ENCODE measurements at places on chromosomes 7 and 10. TPM values are rescaled to one million over a fixed set of nuclear protein-coding genes. Genes with fewer than 3 reads are reported as not detected.
A peak's percentile ranks its signal among the peaks of the same experiment; 100 is the strongest.

Gene OR2A1
- not detected for total RNA-seq

DNA sequence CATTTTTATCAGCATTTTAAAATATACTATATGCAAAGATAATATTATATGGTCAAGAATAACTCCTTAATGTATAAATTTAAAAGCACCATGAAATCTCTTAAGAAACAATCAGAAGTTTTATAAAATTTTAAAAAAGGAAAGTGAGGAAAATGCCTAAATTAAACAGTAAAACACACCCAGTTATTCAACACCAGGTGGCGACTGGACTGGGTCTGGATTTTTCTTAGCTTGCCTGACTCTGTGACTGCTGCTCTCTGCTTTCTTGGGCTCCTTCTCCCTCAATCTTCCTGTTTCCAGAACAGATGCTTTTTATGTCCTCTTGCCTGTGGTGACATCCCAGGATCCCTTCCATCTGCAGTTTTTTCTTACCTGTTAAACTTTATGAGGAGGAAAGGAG lies 200.3 kb downstream of the BICC1 start:
- DNase-seq = peak; percentile 33
- no peak overlapping the region for H3K4me3 ChIP-seq
- H3K36me3 ChIP-seq = no peaks in the 10 kb centered on the region

- peaks cover 5% of the 10 kb centered on the region for H3K36me3 ChIP-seq
- no peak for DNase-seq
- no peak overlapping the region for H3K4me3 ChIP-seq
- H3K27ac ChIP-seq = no peak overlapping the region
- H3K4me1 ChIP-seq = no peaks in the 10 kb centered on the region
Measured at GRCh38 chr7:96277921-96278320, 44.0 kb downstream of the SLC25A13 start.

Gene VAX1
- 0.98 TPM for total RNA-seq

DNA sequence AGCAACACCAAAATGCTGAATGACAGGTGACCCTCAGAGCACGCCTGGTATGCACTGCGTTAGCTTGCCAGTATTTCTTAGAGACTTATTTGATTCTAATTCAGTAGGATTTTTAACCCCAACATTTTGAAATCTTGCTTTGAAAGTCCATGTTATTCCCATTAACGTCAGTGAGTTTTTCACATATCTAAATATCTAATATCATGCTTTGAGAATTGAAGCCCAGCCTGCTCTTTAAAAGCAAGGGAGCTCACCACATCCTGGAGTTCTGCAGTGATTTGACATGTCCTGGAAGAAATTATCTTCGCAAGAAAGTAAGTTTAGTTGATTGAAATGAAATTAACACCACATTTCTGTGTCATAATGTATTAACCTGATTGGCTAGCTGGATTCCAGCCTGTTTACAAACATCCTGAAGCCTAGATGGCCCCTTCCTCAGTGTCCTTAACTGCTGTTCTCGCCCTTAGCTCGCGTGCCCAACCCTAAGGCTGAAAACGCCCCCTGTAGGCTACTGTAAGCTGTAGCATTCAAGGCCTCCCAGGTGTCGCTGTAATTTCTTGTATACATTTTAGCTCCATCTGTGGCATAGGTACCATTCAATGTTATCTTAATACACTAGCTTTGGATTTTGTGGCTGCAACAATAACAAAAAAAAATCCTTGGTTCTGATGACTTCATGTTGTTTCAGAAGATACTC lies 191.5 kb downstream of the MGMT start:
- no peaks in the 10 kb centered on the region for H3K4me1 ChIP-seq
- no peaks in the 10 kb centered on the region for H3K27me3 ChIP-seq
- H3K36me3 ChIP-seq = no peaks in the 10 kb centered on the region

GRCh38 chr10:110535958-110536891 lies 31.3 kb upstream of the SMC3 start:
- no peaks in the 10 kb centered on the region for H3K27me3 ChIP-seq
- no peaks in the 10 kb centered on the region for H3K36me3 ChIP-seq

DNA sequence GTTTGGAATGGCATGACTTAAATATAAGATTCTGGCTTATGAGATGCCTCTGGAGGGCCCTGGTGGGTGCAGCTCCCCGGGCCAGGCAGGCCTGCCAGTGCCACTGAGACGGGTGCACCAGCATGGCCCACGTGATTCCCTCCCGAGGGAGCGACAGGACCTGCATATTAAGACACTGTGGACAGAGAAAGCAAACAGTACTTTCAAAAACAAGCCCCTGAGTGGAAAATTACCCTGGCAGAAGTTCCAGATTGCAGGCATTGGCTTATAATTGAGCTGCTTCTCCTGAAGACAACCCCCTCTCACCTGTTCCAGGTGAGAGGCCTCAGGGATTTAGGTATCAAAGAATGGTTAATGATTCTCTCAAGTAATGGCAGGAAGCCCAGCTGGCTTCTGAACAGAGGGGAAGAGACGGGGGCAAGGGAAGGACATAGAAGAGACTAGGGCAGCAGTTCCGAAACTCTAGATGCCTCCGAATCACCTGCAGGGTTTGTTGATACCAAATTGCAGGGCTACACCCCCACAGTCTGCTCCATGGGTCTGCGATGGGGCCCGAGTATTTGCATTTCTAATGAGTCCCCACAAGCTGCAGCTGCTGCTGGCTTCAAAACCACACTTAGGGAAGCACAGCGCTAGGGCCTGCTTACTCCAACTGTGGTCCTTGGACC lies 66.0 kb upstream of the DOCK1 start:
- H3K4me1 ChIP-seq = no peaks in the 10 kb centered on the region
- H3K36me3 ChIP-seq = no peaks in the 10 kb centered on the region
- no peak overlapping the region for H3K27ac ChIP-seq
- DNase-seq = no peak
- H3K4me3 ChIP-seq = no peak overlapping the region

Gene DIP2C
- total RNA-seq = 3.7 TPM

Gene IL2RA
- not detected for total RNA-seq

GRCh38 chr10:80173466-80173865 lies 31.9 kb downstream of the ANXA11 start:
- no peak overlapping the region for H3K27ac ChIP-seq
- no peak overlapping the region for H3K4me3 ChIP-seq
- H3K27me3 ChIP-seq = no peaks in the 10 kb centered on the region
- peaks cover 47% of the 10 kb centered on the region for H3K4me1 ChIP-seq
- peaks cover 57% of the 10 kb centered on the region for H3K36me3 ChIP-seq

Gene LIPF
- not detected for total RNA-seq

GRCh38 chr7:43925984-43926797 lies at the start of gene UBE2D4:
Gene UBE2D4 (plus strand): TSS chr7:43926436. CDS start chr7:43926533, 97 bp downstream.
- H3K36me3 ChIP-seq = no peaks in the 10 kb centered on the region
- peak within 1 kb of the TSS; percentile 80 for H3K4me3 ChIP-seq
- peak within 1 kb of the TSS; percentile 67 for H3K27ac ChIP-seq
- peak; percentile 84 for DNase-seq
- peaks cover 15% of the 10 kb centered on the region for H3K4me1 ChIP-seq

GRCh38 chr7:22849662-22850061 lies 27.0 kb upstream of the TOMM7 start:
- H3K27ac ChIP-seq = no peak overlapping the region
- H3K4me3 ChIP-seq = no peak overlapping the region
- no peaks in the 10 kb centered on the region for H3K27me3 ChIP-seq
- H3K36me3 ChIP-seq = no peaks in the 10 kb centered on the region
- no peak for DNase-seq
- H3K4me1 ChIP-seq = no peaks in the 10 kb centered on the region

DNA sequence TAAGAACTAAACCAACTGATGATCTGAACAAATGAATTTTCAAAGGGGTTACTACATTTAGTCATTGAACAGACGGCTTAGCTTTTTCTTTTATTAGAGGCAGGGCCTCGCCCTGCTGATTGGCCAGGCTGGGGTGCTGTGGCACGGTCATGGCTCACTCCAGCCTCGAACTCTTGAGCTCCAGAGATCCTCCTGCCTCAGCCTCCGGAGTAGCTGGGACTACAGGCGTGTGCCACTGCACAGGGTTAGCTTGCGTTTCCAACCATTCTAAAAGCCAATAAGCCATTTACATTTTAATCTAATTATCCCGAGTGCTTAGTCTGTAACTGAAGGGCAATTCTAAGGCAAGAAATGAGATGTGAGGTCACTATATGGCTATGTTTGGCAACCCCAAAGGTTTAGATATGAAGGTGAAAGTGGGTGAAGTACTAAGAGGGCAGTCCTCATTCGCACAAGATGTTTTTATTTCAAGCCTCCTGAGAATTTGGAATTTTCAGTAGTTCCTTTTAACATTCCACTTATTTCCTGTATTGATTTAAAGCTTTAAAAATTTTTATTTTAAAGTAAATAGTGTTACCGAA lies 1.6 kb upstream of the CDK13 start:
- peak overlapping the region; percentile 92 for H3K4me3 ChIP-seq
- H3K4me1 ChIP-seq = peaks cover 6% of the 10 kb centered on the region
- H3K27me3 ChIP-seq = no peaks in the 10 kb centered on the region
- no peaks in the 10 kb centered on the region for H3K36me3 ChIP-seq

GRCh38 chr10:123149568-123150270 lies 1.8 kb downstream of the HMX2 start:
- H3K4me1 ChIP-seq = peaks cover 6% of the 10 kb centered on the region
- H3K36me3 ChIP-seq = no peaks in the 10 kb centered on the region
- H3K27ac ChIP-seq = no peak overlapping the region
- no peaks in the 10 kb centered on the region for H3K27me3 ChIP-seq
- DNase-seq = no peak

DNA sequence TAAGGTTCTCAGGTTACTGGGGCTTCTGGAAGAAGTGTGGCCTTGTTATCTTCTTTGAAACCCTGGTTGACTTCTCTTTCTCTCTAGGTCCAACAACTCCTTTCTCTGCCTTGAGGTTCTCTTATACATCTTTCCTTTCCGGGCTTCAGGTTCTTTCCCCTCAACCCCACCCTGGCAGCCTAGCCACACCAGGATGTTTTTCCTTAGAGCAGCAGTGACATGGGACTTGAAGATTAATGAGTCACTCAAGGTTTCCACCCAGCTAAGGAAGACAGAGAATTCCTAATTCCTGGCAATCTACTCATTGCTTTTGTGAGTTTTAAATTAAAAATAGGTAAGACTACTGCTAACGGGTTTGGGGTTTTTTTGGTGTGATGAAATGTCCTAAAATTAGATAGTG lies 121.8 kb upstream of the HPS1 start:
- DNase-seq = no peak
- no peaks in the 10 kb centered on the region for H3K36me3 ChIP-seq
- peaks cover 18% of the 10 kb centered on the region for H3K27me3 ChIP-seq
- H3K4me1 ChIP-seq = no peaks in the 10 kb centered on the region

DNA sequence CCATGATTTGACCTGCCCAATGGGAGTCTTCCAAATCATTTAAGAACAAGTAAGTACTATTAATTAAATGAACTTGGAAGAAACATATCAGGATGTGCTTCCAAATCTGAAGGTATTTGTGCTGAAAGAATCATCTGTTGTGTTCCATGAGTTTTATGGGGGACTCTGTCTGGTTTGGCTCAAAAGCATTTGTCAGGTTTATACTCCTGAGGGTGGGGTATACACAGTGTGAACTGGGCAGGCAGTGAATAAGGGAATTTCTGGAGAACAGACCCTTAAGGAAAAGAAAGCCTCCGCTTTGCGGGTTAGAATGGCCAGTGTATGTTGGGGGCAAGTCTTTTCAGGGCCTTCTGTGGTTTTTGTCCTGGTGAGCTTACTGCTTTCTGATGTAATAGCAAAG lies 29.9 kb downstream of the TCF7L2 start:
- no peak for DNase-seq
- H3K4me1 ChIP-seq = no peaks in the 10 kb centered on the region
- no peak overlapping the region for H3K27ac ChIP-seq
- no peaks in the 10 kb centered on the region for H3K27me3 ChIP-seq

- no peak for DNase-seq
- H3K36me3 ChIP-seq = no peaks in the 10 kb centered on the region
- no peak overlapping the region for H3K27ac ChIP-seq
- no peak overlapping the region for H3K4me3 ChIP-seq
- H3K27me3 ChIP-seq = no peaks in the 10 kb centered on the region
Measured at GRCh38 chr10:133452453-133452852, 1.3 kb upstream of the SCART1 start.

Gene MYH16
- 4.7 TPM for total RNA-seq

DNA sequence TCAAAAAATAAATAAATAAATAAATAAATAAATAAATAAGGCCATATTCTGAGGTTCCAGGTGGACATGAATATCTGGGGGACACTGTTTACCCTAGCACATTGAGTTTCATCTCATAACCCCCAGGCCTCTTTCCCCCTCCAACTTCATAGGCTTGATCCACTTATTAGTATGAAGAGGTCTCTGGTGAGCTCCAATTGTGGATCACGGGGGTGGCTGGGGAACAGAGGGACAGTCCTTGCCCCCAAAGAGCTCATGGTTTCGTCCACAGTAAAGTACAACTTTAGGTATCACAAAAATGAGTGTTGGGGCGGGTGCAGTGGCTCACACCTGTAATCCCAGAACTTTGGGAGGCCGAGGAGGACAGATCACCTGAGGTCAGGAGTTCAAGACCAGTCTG lies 93.4 kb upstream of the TNRC18 start:
- H3K27ac ChIP-seq = no peak overlapping the region
- H3K27me3 ChIP-seq = no peaks in the 10 kb centered on the region
- no peaks in the 10 kb centered on the region for H3K36me3 ChIP-seq
- peaks cover 12% of the 10 kb centered on the region for H3K4me1 ChIP-seq

DNA sequence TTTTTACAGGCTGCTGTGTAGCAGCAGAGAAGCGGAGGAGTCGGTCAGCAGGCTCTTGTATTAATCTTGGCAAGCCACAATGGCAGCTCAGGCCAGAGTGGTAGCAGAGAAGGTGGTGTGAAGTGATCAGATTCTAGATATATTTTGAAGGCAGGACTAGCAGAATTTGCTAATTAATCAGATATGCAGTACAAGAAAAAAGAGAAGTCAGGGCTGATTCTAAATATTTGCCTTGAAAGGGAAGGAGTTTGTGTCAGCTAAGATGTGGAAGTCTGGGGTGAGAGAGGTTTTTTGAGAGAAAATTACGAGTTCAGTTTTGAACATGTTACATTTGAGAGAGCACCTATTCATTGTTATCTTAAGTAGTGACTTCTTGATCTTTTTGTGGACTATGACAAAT lies 176.3 kb downstream of the WNT2 start:
- DNase-seq = no peak
- no peak overlapping the region for H3K27ac ChIP-seq
- no peaks in the 10 kb centered on the region for H3K27me3 ChIP-seq
- peaks cover 17% of the 10 kb centered on the region for H3K4me1 ChIP-seq
- no peak overlapping the region for H3K4me3 ChIP-seq
- H3K36me3 ChIP-seq = no peaks in the 10 kb centered on the region

All from PC-3 (cell line).